ENCODE measurements at places on chromosomes 13 and 19. TPM values are rescaled to one million over a fixed set of nuclear protein-coding genes. Genes with fewer than 3 reads are reported as not detected.

PRX gene
- 1.4 TPM for total RNA-seq

SLC6A16 gene
- 1.5 TPM for total RNA-seq

TPM4 gene
- total RNA-seq, result 73.8 TPM

RGS9BP gene
- 0.77 TPM for total RNA-seq

PROZ gene
- 0.76 TPM for total RNA-seq

GPR12 gene
- 0.17 TPM for total RNA-seq

IGFL3 gene
- not detected for total RNA-seq

SPRY2 gene
- 21.2 TPM for total RNA-seq

TMEM150B gene
- total RNA-seq, result not detected

NR2F6 gene
- 22.6 TPM for total RNA-seq

C19orf85 gene
- 2.1 TPM for total RNA-seq

SOHLH2 gene
- total RNA-seq, result 0.89 TPM

VSIG10L gene
- 2.7 TPM for total RNA-seq

IGLON5 gene
- total RNA-seq, result 4.9 TPM

CLEC17A gene
- total RNA-seq, result 0.19 TPM

GSX1 gene
- not detected for total RNA-seq
